ENCODE measurements at places on chromosomes 12 and 14.

DNA sequence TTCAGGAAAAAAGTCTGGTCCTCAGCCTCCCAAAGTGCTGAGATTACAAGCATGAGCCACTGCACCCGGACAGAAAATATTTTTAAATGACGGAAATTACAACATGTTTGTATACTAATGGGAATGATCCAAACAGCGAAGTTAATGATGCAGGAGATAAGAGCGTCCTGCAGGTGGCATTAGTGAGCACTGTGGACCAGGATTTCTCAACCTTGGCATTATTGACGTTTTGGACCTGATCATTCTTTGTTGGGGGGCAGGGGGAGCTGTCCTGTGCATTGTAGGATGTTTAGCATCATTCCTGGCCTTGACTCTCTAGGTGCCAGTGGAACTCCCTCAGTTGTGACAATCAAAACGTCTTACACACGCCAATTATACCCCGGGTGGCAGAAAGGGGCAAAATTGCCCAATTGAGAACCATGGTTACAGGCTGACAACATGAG, 34.1 kb downstream of the SCFD1 start:
- no peak for DNase-seq

DNA sequence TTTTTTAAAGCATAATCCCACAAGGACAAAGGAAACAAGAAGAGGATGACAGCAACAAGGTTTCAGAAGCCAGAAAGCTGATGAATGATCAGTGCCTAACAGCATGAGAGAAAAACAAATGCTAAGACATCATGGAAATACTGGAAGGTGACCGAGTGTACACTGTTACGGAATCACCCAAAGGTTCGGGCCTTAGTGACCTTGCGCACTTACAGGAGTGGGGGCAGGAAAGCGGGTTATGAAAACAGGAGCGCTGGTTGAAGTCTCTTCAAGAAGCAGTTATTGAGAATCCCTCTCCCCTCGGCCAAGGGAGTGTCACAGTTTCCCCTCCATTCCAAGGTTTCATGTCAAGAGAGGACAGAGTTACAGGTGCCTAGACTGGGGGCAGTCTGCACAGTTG, 42.6 kb downstream of the SLC25A47 start:
- DNase-seq, result no peak

DNA sequence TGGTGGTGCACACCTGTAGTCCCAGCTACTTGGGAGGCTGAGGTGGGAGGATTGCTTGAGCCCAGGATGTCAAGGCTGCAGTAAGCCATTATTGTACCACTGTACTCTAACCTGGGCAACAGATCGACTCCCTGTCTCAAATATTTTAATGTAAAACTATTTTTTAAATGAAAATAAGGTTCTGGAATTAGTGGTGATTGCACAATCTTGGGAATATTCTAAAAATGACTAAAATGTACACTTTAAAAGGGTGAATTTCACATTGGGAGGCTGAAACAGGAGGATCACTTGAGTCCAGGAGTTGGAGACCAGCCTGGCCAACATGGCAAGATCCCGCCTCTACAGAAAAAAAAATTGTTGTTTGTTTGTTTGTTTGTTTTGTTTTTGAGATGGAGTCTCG, 12.9 kb upstream of the TMBIM6 start:
- DNase-seq, result no peak

DNA sequence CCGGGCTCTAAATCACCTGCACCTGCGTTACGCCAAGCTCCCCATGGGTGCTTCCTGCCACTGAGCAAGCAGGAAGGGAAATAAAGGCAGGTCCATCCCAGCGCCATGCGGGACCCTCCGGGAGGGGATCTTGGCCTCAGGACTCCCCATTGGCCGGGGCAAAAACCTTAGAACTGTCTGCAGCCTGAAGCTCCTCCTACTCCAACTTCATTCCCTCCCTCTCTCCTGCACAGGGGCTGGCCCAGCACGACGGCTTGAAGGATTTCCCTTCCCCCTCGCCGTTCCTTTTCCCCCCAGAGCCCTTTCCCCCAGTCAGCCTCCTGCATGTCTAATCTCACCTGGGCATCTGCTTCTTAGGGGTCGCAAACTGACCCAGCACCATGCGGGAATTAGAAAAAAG, 137.2 kb upstream of the NCOR2 start:
- DNase-seq, result no peak

GRCh38 chr12:32493282-32493681, 93.9 kb downstream of the FGD4 start:
- DNase-seq, result no peak

DNA sequence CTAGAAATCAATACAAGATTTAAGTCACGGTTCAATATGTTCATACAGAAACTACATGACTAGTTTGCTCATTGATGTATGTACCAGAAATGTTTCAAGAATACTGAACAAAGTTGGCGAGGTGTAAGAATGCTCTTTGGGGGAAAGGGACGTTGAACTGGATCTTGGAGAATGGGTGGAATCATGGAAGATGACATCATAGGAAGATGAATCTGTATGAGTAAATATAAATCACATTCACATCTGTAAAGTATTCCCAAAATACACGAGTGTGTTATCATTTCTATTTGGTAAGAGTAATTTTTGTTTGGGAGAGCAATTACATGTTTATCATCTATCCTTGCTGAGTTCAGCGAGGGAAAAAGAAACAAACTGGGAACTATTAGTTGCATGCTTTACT, 162.2 kb upstream of the TMTC1 start:
- DNase-seq, result no peak

GRCh38 chr14:73738518-73739173, 24.5 kb upstream of the PNMA1 start:
- no peak for DNase-seq

- no peak for DNase-seq
These were observed 13.4 kb upstream of the NAV3 start for GRCh38 chr12:77817276-77817675.

GRCh38 chr14:69877492-69877891, 1.7 kb upstream of the SMOC1 start:
- DNase-seq, result no peak

DNA sequence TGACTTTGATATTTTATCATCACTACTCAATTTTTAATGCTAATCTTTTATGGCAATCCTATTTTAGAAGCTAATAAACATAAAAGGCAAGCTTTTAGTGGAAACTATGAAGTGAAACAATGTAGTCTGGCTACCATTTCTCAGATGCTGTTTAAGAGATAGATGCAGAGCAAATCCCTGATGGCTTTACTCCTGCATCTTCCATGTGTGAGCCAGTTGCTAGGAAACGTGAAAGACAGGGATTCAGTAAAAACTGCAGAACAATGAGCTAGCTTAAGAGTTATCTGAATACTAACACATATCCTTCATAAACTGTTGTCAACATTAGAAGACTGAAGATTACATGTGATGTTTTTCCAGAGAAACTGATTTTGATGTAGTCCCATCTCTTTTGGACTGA, 112.6 kb downstream of the SLC2A13 start:
- DNase-seq, result no peak

DNA sequence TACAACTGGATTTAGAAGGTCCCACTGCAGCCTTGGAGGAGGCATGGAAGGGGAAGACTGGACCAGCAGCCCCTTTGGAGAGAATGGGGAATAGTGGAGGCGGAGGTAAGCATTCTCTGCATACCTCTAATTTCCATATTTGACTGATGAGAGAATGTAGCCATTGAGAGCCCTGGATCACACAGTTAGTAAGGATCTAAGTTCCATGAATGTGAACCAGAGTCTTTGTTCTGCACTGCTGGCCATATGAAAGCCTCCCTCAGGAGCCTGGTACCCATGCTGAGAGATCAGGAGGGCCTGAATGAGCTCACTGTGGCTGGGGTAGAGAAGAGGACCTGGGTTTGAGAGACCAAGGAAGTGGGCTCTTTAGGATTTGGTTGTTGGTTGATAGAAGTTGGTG, 192.1 kb downstream of the TMEM132C start:
- no peak for DNase-seq

DNA sequence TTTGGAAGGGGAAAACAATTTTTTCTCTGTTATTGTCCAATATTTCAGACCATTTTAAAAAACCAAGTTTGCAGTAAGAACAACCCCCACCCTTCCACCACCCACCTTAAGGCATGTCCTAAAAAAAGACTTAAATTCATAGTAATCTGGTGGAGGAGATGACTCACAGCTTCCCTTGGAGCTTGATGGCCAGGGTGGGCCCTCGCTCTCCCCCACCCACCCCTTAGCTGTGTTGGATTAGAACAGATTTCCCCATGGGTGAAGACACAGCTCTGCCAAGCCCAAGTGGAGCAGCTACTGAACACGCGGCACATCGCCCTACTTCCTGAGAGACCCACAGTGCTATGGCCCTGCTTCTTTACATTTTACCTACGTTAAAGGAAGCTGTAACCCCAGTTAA, 140.3 kb downstream of the GCH1 start:
- no peak for DNase-seq

GRCh38 chr12:121239351-121240061, 29.6 kb downstream of the P2RX4 start:
- DNase-seq, result peak; percentile 30

GRCh38 chr14:63670692-63671091, 29.0 kb upstream of the WDR89 start:
- no peak for DNase-seq

DNA sequence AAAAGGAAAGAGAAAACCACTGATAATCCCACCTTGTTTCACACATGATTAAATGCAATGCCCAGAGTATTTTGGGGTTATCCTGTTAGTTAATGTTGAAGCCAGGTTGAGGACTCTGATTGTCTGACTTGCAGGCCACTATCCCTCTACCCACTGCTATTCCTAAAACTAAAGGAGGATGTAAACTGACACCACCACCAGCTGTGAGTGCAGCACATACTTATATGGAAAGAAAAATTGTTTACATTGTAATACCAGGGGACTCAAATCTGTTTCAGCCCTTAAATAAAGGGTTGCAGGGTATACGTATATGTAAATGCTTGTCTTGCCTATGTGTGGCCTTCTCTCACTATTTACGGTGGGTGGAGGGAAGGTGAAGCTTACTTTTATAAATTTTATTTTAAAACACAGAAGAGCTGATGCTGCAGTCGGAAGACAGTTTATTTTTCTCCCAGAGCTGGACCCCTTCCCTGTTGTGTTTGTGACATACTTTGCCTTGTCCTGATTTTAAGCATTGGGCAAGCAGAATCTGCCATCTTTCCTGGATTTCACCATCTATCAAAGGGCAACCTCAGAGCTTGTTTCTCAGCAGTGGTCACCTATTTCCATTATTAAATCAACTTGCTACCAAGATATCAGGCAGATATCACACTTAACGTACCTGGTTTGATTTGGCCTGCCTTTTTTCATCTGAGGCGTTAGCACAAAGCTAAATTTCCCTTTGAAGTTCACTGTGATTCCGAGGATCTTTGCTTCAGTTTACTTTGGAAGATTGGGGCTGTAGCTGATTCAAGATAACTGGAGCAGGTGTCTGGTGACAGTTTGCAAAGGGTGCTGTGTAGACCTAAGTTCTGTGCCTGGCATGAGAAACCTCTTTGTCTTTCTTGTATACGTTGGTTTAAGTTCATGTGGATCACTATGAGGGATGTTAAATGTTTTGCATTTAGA, 25.2 kb downstream of the DAAM1 start:
- no peak for DNase-seq

DNA sequence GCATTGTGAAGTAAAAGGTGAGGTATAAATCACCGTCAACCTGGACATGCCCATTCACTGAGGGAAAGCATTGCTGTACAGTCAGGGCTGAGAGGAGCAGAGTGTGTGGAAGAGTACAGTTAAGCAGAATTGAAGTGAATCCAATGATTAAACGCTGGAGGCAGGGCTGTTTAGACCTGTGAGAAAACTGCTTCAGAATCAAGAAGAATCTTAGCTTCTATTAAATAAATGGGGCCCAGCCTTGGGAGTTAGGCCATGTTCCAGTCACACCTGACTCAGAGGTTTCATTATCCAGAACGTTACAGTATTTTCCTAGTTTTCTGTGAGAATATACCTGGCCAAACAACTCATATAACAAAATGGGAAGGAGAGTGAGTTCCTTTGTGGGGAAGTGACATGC, 86.9 kb downstream of the ATP23 start:
- no peak for DNase-seq

GRCh38 chr12:12877781-12878455, 13.4 kb upstream of the GPRC5A start:
- DNase-seq, result no peak

DNA sequence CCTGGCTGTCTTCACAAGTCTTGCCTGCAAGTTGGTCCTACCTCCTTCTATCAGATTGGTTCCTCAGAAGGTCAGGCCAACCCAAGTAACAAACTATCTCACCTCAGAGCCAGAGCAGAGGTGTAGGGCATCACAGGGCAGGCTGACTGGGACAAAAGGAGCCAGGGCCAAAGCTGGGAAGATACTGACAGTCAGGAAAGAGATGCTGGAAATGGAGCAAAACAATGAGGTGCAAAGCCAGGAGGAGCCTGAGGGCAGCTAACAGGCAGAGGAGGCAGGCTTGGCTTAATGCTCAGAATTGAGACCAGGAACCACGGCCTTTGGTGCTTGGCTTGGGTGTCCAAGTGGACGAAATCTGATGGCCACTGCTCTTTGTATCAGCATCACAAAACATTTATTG, 68.4 kb upstream of the PNMA1 start:
- no peak for DNase-seq

- no peak for DNase-seq
These were observed 163.3 kb upstream of the DIO3 start for GRCh38 chr14:101398011-101398410.

DNA sequence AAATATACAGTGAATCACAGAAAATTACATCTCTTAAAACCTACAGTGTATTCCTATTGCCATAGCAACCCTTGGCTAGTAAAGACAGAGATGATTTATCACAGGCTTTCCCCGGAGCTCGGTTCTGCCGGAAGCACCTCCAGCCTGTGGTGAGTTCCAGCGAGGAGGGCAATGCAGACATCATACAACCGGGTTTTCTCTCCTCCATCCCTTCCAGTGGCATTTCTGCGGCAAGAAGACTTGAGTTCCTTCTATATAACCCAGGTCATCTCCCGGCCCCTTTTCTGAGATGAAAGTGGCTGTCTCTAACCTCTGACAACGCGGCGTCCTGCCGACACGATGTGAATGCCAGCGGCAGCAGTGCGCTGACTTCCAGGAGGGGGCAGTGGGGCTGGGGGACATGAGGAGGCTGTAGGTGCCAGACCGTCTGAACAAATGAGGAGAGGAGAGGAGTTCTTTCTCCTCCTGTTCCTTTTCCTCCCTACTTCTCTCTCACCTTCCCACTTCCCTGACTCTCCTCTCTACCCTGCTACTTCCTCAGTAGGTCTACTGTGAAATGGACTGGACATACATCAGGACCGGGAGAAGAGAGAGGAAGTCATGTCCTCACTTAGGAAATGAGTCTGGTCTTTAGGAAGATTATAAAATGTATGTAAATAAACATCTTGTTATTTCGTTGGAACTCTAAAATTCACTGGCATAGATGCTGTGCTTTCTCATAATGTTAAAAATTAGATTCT, 68.6 kb upstream of the MAX start:
- peak; percentile 50 for DNase-seq

- DNase-seq, result no peak
These were observed 13.2 kb downstream of the SERPINA5 start for GRCh38 chr14:94594441-94594840.

GRCh38 chr14:44782775-44783238, 178.9 kb downstream of the KLHL28 start:
- no peak for DNase-seq

GRCh38 chr14:38705220-38705619, 397.8 kb downstream of the SEC23A start:
- no peak for DNase-seq

- DNase-seq, result peak; percentile 81
These were observed 1.0 kb downstream of the CACNA2D4 start for GRCh38 chr12:1917172-1918070.
